ENCODE measurements at places on chromosomes 16 and 17.

- DNase-seq = no peak
Observed at GRCh38 chr17:31413874-31414549, 22.5 kb downstream of the RAB11FIP4 start.

DNA sequence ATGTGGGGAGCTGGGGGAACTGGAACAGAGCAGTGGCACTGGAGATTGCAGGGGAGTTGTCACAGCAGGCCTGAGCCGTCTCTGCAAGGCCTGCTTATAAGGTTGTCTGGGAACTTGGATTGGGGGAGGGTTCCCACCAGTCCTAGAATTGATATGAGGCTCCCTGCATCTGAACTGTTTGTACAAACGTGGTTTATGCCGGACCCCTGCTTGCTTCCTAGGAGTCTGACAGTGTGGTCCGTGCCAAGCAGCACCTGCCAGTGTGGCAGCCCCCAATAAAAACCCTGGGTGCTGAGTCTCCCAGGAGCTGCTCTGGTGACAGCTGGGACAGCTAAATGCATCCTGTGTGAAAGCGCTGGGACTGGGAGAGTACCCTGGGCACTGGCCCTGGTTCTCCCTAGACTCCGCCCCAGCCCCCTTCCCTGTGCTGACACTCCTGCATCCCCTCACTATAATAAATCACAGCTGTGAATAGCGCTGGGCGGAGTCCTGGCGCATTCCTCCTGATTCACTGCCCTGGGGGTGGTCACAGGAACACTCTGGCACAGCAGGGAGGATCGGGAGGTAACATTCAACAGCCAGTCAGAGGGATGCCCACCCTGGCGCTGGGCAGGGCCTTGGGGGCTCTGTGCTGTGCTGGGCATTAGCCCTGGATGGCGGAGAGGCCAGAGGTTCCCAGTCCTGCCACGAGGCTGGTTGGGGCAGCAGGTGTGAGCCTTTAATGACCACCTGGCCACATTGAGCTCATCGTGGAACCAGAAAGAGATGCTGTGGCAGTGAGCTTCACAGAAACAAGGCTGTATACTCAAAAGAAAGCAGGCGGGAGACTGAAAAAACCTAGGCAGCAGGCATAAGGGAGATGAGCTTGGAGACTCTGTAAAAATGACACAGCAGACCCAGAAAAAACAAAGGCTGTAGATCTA, 45.6 kb downstream of the RMI2 start:
- DNase-seq = peak; percentile 66

GRCh38 chr16:51175081-51175480, 24.0 kb upstream of the SALL1 start:
- no peak for DNase-seq

GRCh38 chr17:5830921-5831320, 239.3 kb upstream of the WSCD1 start:
- DNase-seq = no peak

DNA sequence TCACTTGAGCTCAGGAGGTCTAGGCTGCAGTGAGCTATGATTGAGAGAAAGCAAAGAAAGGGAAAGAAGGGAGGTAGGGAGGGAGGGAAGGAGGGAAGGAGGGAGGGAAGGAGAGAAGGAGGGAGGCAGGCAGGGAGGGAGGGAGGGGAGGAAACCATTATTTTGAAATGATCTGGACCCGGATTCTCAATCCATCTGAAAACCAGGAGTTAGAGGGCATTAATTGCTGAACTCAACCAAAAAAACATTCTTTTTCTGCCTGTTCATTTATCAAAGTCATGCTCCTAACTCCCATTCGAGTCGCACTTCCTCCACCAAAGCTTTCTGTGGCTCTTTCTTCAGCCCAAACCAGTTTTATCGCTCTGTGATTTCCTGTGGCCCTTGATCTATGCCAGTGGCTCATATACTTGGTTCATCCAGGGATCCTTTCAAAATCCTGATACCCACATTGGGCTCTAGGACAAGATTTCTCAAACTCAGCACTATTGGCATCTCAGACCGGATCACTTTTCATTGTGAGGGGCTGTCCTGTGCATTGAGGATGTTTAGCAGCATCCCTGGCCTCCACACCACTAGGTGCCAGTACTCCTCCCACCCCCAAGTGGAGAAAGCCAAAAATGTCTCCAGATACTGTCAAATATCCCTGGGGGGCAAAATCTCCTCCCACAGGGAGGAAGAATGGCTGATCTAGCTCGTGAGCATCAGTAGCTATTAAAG, 38.2 kb downstream of the CMTM4 start:
- DNase-seq = no peak

DNA sequence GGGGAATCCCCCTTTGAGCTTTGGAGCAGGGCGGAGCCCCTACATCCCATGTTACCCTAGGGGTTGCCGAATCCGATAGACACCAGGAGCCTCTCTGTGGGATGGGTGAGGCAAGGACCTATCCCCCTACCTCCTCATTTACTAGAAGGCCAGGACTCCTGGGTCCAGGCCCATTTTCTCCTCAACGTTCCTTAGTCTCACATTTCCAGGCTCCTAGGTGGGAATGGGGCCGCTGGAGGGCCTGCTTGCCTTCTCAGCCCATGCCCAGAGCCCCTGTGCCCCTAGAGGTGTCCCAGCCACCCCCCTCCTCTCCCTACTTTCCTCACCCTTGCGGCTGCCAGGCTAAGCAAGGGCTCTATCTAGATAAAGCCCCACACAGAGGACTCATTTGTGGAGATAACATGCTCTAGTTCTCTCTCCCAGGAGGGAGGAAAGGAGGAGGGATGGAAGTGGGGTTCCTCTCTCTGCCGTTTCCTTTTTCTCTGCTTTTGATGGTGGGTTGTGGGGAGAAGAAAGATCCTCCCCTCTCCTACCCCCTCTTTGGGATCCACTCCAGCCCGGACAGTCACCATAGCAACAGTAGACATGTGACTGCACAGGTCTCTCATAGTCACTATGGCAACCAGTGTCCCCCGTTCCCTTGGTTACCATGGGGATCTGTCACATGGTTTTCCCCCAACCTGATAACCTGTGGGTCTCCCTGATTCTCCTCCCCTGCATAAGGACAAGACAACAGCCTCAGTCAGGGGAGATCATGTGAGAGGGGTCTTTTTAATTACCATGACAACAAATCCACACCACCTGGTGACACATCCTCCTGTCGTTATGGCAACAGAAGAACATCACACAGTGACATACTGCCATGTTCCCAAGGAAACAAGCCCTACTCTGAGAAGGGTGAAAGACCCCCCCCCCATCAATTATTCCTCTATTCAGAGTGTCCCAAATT, 5.2 kb downstream of the CACNA1G start:
- DNase-seq = peak; percentile 94

DNA sequence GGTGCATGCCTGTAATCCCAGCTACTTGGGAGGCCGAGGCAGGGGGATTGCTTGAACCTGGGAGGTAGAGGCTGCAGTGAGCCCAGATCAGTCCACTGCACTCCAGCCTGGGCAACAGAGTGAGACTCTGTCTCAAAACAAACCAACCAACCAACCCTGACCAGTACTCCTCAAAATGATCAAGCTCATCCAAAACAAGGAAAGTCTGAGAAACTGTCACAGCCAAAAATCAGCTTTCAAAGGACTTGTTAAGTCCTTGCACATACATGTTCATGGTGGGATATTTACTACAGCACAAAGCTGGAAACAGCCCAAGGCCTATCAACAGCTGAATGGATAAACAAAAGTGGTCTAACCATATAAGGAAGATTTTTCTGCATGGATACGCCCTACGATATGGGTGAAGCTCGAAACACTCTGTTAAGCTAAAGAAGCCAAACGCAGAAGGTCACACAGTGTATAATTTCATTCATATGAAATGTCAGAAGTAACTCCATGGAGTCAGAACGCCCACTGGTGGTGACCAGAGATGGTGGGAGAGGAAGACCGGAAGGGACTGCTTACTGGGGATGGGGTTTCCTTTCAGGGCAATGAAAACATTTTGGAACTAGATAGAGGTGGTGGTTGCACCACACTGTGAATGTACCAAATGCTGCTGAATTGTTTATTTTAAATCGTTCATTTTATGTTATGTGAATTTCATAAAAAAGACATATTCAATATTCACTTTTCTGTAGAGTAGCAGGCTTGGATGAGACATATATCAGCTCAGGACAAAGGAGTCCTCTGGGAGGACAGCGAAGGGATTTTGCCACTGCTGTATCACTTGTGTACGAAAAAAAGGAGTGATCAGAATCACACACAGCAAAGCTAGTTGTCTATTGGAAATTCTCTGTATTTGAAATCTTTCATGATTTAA, 17.7 kb downstream of the CCL17 start:
- peak; percentile 83 for DNase-seq

DNA sequence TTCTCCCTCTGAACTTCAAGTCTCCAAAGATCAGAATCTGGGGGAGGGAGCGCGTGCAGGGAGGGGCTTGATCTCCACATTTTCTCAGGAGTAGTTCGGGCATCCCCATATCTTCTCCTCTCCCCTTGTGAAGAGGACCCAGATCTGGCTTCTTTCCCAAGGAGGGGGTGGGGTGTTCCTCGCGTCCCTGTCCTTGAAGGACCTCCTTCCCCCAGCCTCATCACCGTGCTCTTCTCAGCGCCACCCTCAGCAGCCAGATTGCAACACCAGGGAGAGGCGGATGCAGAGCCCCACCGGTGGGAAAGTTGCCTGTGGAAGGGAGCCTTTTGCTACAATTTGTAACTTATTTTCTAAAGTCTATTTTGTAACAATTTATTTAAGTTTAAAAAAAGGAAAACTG, 5.7 kb downstream of the PRSS53 start:
- DNase-seq = no peak

DNA sequence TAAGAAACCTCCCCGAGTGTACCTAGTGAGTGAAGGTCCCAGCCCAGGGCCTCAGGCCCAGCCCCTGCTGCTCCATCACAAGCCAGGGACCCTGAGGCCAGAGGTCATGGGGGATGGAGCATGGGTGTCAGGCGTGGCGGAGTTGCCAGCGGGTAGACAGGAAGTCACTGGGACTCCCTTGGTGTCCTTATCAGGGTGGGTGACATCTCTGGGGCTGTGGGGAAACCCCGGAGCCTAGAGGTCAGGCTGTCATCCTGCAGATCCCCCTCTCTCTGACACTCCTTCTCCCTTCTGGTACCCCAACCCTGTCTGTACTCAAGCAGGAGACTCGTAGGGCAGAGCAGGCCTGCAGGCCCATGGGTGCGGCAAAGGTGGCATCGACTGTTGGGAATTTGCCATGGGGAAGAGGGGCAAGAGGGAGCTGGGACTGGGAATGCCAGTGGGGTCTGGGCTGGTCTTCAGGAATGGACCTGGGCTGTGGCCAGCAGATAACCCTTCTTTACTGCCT, 10.8 kb upstream of the ADGRG1 start:
- no peak for DNase-seq

DNA sequence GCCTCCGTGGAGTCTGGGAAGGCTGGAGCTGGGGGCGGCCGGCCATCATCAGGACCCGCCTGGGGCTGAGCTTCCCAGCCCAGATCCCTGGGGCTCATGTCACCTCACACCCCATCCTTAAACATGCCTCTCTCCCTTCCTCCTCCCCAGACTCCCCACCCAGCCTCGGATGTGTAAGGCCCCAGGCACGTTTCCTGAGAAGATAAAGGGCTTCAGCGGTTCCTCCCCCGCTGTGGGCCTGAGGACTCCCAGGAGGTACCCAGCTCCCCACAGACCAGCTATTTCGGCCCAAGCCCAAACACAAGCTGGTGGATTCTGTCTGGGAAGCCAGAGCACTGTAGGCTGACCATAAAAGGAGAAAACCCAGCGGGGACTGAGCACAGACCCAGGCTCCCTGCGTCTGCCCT, 49.2 kb downstream of the MYH11 start:
- DNase-seq = no peak

DNA sequence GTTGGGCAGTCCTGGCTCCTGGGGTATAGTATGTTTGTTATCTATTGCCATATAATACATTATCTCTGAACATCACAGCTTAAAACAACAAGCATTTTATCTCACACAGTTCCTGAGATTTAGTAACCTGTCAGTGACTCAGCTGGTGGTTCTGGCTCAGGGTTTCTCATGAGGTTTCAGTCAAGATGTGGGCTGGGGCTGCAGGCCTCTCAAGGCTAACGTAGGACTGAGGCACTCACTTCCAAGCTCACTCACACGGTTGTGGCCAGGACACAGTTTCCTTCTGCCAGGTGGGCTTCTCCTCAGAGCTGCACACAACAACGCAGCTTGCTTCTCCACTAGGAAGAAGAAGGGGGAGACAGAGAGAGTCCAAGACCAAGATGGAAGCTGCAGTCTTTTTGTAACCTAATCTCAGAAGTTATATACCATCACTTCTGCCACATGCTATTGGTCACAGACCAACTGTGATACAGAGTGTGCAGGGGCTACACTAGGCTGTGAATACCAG, 10.3 kb upstream of the MED13 start:
- DNase-seq = no peak

DNA sequence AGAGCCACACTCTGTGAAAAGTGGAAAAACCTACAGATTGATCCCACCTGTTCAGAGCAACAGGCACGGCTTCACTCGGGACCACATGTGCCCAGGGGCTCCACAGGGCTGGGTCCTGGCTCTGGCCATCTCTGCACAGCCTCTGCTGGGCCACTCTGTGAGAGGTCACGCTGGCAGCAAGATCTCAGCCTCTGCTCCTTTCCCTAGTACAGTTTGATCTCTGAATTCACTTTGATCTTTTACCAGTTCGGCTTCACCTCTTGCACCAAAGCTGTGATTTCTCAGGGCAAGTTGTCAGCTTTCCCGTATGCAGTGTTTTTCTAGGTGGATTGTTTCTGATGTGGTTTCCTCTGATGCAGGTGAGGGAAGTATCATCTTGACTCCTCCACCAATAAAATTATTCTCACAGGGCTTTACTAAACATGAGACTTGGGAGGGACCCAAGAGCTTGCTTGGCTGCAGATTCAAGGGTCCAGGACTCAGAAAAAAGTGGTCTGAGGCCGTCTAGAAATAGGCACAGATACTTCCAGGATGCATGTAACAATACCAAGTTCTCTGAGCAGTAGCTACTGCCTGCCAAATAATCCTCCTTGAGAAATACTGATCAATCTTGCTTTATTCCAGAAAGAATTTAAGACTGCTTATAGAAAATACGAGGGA, 24.0 kb upstream of the ALDH3A1 start:
- no peak for DNase-seq

GRCh38 chr17:58328195-58329034, at the start of gene TSPOAP1:
TSPOAP1 (minus strand) TSS chr17:58328795; CDS start chr17:58327920, 875 bp downstream.
- DNase-seq = no peak

DNA sequence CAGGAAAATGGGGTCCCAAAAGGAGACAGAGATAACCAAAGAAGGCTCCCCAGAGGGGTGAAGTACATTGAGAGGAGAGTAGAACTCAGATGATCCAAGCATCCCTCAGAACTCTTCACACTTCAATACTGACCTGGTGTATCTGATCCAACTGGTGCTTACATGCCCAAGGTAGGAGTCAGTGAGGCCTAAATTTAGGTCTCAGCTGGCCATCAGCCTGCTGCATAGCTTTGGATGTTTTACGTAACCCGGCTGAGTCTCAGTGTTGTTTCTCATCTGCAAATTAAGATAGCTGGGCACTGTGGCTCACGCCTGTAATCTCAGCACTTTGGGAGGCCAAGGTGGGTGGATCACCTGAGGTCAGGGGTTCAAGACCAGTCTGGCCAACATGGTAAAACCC, 11.6 kb upstream of the GOSR2 start:
- DNase-seq = no peak

DNA sequence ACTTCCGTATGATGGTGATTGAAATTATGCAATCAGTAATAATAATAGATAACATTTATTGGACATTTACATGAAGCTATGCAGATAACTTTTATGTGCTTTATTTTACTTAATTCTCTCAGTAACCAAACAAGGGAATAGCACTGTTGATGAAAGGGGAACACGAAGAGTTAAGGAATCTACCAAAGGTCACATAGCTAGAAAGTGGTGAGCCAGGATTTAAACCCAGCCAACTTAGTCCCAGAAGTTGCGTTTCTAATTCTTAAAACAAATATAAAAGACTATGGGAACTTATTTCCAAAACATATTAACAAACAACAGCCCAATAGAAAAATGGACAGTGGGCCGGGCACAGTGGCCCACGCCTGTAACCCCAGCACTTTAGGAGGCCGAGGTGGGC, 9.7 kb downstream of the SPNS3 start:
- DNase-seq = no peak
